ENCODE measurements at places on chromosomes 1 and 21.
A peak's percentile ranks its signal among the peaks of the same experiment; 100 is the strongest.

- DNase-seq, result no peak
Measured at GRCh38 chr21:31222142-31222541, 121.9 kb downstream of the TIAM1 start.

DNA sequence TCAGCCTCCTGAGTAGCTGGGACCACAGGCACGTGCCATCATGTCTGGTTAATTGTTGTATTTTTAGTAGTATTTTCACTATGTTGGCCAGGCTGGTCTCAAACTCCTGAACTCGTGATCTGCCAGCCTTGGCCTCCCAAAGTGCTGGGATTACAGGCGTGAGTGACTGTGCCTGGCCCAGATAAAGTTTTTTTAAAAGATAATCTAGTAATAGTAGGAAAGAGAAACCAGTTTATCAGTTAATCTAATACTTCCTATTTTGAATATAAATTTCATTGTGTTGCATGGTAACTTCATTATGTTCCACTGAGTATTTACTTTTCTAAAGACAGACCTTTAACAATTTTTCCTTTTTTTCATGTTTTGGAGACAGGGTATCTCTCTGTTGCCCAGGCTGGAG is 10.0 kb downstream of the RABGAP1L start:
- no peak for DNase-seq

- no peak for DNase-seq
Measured at GRCh38 chr1:115436596-115436995, 98.5 kb upstream of the NGF start.

- no peak for DNase-seq
Measured at GRCh38 chr21:29827236-29827635, 112.6 kb downstream of the GRIK1 start.

DNA sequence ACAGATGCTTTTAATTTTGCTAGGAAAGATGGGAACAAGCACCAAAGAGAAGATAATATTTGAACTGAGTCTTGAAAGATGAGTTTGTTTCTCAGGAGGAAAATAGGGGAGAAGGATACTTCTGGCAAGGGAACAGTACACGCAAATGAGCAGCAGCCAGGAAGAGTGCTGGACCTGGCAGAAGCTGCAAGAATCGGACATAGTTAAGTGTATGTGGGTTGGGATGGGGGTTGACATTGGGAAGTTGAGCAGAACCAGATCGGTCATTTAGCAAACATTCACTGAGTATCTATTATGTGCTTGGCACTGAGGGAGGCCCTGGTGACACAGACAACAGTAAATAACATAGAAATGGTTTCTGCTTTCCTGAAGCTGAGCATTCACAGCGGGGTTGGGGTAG is 198.8 kb downstream of the PLPP3 start:
- no peak for DNase-seq

DNA sequence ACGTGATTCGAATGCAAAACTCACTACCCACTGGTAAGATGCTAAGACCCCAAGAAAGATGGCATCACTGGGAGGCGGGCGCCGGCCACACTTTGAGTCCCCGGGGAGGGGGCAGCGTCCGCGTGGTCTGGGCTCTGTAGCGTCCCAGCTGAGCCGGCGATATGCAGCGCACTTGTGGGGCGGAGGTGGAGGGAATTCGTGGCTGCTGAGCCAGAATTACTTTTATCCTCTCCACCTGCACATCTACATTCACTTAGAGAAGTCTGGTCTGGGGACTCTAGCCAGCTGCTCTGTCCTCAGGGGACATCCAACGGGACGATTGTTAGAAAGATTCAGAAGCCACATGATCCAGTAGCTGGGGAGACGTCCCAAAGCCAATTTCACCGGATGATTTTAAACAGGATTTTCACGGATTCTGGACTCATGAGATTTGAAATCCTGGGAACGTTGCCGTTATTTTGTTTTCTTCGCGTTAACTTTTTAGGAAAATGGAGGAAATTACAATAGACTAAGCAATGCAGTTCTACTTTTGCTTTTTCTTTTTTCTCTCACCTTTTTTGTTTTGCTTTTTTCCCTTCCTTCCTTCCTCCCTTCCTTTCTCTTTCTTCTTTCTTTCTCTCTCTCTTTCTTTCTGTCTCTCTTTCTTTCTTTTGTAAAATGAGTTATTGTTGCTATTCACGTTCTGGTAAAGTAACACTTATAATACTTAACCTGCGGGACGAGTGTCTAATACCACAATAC is 1.3 kb downstream of the JAM2 start:
- peak; percentile 55 for DNase-seq

DNA sequence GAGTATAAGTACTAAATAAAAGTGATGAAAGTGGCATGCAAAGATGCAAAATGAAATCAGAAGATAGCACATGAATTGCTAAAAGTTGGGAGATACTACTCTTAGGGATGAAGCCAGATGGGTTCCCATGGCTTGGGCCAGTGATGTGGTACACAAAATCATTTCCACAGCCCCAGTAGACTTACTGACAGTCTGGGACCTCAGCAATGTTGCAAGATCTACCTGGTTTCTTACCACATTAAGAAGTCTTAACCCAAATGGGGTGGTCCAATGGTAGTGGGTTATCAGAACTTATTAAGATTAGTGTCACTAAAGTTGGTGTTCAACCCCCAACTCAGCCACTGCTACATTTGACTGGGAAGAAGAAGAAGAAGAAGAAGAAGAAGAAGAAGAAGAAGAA is 227.7 kb upstream of the IRF2BP2 start:
- no peak for DNase-seq

DNA sequence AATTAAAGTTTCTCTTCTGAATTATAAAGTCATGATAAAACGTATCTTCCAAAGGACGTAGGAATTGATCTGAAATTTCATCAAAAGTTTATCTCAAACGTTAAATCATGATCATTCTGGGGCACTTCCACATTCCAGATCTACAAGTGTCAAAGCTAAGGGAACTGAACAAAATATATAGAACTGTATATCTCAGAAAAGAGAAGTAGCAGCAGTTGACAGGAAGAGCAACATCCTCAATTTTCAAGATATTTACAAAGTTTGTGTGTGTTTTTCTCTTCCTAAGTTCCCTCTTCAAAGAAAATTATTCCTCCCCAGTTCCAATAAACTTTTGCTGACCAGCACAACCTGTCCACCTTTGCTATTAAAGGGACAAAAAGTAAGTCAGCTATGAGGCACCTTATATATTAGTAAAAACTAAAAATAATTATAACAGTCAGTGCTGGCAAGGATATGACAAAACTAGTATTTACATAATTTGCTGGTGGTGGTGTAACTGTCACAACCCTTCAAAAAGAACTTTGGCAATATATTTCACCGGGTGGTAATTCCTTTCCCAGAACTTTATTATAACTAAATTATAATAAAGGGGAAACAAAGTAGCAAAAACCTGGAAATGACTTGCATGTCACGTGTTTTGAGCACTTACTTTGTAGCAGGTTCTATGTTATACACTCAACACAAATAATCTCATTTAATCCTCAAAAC is 38.5 kb upstream of the EYA3 start:
- DNase-seq, result no peak

- DNase-seq, result peak; percentile 58
Measured at GRCh38 chr1:183622884-183623785, 12.4 kb downstream of the ARPC5 start.

DNA sequence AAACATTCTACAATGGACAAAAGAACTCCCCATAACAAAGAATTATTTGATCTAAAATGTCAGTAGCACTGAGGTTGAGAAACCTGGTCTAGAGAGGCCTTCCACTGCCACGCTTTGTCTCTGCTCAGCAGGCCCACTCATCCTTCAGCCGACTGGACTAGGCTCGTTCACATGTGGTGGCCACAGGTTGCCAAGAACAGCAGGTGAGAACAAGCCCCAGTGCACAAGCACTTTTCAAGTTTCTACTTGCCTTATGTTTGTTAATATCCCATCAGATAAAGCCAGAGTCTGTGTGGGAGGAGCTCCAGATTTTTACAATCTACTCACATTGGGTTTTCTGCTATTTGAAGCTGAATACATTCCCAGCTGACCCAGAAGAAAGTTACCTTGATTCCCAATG is 9.1 kb upstream of the EFHD2 start:
- DNase-seq, result no peak

DNA sequence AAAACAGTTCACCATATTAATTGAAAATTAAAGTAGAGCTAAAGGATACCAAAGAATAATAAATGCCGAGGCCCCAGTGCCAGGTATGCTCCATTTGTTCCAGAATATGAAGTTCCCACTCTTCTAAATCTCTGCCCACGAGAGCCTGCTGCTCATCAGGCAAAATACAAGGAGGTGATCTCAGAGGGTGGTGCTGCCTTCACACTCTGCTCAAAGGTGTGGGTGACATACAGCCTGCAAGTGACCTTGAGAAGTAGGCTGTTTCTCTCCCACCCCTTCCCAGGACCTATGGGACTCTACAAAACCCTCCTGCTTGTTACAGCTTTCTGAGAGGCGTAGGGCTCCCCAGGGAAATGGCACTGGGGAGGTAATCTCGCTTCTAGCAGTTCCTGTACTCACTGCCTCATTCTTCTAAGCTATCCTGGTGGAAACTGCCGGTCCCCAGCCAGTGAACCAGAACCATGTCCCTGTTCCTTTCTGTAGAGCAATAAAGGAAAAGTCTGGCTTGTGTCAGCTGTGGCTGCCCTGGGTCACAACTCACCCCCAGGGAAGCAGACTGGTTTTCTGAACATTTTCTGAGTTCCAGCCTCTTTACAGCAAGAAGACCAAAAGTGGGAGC is 26.9 kb upstream of the DPT start:
- DNase-seq, result no peak

DNA sequence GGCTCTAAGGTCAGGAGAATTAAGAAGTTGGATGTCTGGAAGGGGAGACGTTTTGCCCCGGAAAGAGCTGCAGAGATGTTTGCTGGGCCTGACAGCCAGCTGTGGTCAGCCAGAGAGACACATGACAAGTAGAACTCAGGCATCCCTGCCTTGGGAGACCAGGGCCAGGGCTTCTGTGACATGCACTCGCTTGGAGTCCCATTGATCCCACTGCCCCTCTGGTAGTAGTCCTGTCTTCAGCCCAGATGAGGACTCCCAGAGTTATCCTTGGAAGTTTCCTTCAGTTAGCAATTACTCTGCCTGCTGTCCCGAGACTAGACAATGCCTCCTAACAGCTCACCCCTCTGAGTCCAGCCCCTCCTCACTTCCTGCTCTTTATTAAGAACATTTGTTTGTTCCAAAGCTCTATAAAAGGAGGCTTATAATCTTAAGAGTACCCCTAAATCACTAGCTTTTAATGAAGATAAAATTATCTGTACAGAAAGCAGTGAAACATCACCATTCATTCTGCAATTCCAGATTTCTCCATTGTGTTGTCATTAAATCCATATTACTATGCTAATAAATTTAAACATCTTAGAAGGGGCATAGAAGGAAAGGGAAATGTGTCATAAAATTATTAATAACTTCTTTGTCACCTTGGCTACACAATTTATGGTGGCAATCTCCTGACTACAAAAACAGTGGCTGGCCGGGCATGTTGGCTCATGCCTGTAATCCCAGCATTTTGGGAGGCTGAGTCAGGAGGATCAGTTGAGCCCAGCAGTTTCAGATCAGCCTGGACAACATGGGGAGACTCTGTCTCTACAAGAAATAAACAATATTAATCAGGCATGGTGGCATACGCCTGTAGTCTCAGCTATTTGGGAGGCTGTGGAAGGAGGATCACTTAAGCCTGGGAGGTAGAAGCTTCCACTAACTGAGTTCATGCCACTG is 94.2 kb downstream of the KCNK1 start:
- DNase-seq, result no peak

GRCh38 chr1:230852959-230853358 is 15.4 kb downstream of the C1orf198 start:
- DNase-seq, result no peak

DNA sequence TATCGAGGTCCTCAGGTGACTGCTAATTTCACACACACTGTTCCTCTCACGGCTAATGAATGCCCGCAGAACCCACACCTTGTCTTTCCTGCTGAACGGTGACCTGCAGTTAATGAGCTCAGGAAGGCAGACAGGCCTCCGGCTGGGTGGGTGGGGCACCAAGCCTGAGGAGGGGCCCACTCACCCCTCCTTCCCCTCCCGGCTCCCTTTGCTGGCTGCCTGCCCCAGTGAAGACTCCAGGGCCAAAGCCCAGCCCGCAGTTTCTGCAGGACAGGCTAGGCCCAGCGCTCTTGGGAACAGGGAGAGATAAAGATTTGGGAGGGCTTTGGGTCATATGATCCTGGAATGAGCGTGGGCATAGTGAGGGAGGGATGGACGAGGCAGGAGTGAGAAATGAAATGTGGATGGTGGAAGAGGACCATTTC is 26.4 kb downstream of the FOXO6 start:
- peak; percentile 84 for DNase-seq

- no peak for DNase-seq
Measured at GRCh38 chr1:246482805-246483568, 24.1 kb downstream of the SMYD3 start.

GRCh38 chr1:157193702-157194391 is 55.7 kb upstream of the ETV3 start:
- peak; percentile 90 for DNase-seq

DNA sequence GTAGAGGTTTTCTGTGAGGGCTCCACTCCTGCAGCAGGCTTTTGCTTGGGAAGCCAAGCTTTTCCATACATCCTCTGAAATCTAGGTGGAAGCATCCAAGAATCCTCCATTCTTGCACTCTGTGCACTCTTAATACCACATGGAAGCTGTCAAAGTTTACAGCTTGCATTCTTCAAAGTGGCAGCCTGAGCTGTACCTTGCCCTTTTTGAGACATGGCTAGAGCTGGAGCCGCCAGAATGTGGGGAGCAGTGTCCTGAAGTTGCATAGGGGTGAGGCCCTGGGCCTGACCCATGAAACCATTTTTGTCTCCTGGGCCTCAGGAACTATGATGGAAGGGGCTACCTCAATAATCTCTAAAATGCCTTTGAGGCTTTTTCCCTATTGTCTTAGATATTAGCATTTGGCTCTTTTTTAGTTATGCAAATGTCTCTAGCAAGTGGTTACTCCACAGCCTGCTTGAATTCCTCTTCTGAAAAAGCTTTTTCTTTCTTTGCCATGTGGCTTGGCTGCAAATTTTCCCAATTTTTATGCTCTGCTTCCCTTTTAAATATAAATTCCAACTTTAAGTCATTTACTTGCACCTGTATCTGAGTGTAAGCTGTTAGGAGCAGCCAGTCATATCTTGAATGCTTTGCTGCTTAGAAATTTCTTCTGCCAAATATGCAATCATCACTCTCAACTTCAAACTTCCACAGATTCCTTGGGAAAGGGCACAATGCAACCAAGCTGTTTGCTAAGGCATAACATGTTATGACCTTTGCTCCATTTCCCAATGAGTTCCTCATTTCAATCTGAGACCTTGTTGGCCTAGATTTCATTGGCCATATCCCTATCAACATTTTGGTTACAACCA is 92.1 kb upstream of the ARTN start:
- no peak for DNase-seq

- DNase-seq, result no peak
Measured at GRCh38 chr1:152162792-152163463, 3.9 kb upstream of the RPTN start.

GRCh38 chr1:205665201-205666045 is 14.9 kb downstream of the SLC45A3 start:
- DNase-seq, result no peak

DNA sequence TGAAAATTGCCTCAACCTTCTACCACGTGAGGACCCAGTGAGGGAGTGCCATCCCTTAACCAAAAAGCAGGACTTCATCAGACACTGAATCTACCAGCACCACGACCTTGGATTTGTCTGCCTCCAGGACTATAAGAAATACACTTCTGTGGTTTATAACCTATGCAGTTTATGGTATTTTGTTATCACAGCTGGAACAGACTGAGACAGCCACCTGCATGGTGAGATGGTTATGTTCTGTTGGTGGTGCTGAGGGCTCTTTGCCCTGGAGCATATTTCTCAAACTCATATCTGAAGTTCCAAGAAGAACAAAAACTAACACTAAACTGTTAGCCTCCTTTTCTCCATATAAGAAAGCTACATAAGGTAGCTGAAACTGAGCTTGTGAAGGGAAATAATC is 69.8 kb upstream of the RGS18 start:
- DNase-seq, result no peak
